ENCODE measurements at places on chromosomes 1 and 21.

DNA sequence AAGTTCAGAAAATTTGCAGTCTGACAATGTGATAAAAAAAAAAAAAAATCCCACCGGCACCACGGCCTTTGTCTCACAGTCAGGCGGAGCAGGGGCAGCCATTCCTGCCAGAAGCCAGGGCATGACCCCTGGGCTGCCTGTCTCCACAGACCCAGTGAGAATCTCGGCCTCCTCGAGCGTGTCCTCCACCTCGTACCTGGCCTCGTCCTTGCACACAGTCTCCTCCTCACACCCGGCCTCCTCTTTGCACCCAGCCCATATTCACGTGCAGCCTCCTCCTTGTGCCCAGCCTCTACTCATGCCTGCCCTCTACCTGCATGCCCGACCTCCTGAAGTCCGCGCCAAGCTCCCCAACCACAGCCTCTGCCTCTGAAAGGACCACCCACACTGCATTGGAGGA is 182.0 kb downstream of the AGBL4 start:
- DNase-seq: no peak

GRCh38 chr1:219812491-219813203 is 115.7 kb downstream of the SLC30A10 start:
- no peak for DNase-seq

GRCh38 chr1:192563129-192563528 is 12.4 kb upstream of the RGS1 start:
- no peak for DNase-seq

GRCh38 chr21:19340303-19340702 is 936.7 kb upstream of the TMPRSS15 start:
- DNase-seq: no peak

- no peak for DNase-seq
These were observed 13.6 kb downstream of the THAP3 start for GRCh38 chr1:6638226-6638625.

- DNase-seq: no peak
These were observed 53.4 kb downstream of the TOMM20 start for GRCh38 chr1:235075048-235075776.

DNA sequence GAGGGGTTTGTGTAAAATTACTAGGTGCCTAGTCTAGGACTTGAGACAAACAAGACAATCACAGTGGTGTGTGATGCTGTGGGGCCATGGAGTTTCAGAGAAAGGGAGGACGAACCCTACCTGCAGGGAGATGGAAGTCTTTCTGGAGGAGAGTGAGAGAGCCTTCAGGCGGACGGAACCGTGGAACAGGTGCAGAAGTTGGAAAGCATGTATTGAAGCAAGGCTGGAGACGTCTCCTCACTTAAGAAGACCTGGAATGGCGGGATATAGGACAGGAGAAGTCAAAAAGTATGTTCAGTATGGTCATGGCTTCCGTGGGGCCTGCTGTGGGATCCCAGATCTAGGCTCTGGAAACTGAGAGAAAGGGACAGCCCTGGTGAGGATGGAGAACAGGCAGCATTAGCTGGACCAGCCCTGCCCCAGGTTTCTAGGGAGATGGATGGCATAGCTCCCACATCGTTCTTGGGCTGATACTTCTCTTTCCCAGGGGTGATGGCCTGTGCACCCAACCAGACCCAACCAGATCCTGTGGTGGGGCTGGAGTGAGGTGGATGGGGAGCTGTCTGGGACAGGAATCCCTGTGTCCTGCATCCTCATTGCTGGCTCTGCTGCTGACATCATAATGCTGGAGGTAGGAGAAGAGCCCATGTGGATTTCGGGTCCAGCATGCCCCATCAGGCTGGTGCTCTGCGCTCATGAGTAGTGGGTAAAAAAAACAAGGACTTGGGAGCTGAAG is 15.0 kb upstream of the LRP8 start:
- DNase-seq: no peak

DNA sequence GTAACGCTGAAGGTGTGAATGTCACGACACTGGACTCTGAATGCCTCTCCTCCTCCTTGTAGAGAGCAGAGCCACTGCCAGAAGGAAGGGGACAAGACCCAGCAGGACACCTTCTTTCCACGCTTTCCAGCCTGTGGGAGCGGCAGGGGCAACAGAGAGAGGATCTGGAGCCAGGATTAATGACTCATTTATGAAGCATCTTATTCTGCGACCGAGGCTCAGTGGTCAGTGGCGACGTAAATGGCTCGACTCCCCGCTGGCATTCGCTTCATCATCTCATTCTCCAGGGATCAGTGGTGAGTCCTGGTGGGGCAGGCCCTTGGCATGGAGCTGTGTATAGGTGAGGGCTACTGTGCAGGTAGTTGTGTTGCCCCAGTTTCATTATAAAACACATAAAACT is 4.6 kb downstream of the SLC37A1 start:
- no peak for DNase-seq

DNA sequence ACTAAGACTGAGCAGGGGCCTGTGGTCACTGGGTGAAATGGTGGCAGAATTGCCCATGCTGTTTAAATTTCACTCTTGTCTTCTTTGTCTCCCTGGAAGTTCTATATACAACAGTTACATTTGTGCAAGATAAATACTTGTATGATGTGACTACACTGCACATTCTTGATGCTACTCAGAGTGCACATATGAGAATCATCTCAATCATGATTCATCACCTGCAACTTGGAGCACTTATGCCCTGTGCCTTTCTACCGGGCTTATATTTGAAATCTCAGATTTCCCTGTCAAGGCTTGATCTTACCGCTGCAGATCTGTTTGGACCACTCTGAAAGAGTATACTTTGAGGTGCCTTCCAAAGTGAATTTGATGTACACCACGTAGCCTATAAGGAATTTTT is 10.6 kb downstream of the PGM1 start:
- DNase-seq: no peak

GRCh38 chr1:236280438-236281197 is 1.1 kb downstream of the ERO1B start:
- DNase-seq: no peak

GRCh38 chr1:119141020-119141424 is 569 bp upstream of the WARS2 start:
- no peak for DNase-seq

- no peak for DNase-seq
These were observed 15.7 kb upstream of the RCAN1 start for GRCh38 chr21:34630536-34631143.

- DNase-seq: no peak
These were observed 11.1 kb upstream of the ATF3 start for GRCh38 chr1:212597487-212597886.

- no peak for DNase-seq
These were observed 8.7 kb downstream of the SH3BP5L start for GRCh38 chr1:248817065-248817464.

- DNase-seq: no peak
These were observed 51.1 kb downstream of the PRDM16 start for GRCh38 chr1:3120140-3120539.

DNA sequence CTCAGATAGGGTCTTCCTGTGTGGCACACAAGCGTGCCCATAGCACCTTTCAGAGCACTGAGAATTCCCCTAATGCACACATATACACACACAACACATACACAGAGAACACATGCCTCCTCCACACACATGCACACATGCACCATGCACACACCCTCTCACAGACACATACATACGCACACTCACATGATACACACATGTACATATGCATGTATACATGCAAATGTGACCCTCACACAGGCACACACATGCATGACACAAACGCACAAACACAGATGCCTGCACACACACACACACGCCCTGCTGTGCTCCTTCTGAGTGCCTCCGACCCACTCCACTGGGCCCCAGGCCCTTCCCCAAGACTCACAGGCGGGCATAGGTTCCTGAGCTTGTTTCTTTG is 251.0 kb downstream of the PTPRU start:
- no peak for DNase-seq

- DNase-seq: no peak
These were observed 35.0 kb downstream of the MTOR start for GRCh38 chr1:11227106-11228077.

GRCh38 chr1:237139732-237140131 is 97.7 kb downstream of the RYR2 start:
- DNase-seq: no peak

DNA sequence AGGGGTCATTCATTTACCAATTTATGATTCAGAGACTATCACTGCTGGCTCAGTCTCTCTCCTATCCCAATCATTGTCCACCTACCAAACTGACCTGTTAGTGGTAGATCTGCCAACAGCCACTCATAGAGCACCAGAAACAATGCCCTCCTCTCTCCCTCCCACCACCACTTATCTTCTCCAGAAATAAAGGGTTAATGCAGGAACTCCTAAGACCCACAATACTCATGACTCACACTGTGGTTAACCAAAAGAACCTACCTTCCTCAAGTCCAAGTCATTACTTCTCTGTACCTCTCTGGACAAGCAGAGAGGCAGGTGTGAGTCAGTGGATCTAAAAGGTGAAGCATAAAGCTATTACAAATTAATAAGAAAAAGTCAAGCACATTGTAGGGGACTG is 40.9 kb upstream of the CAMK1G start:
- no peak for DNase-seq

GRCh38 chr1:10561955-10562354 is 87.2 kb downstream of the PEX14 start:
- DNase-seq: no peak

DNA sequence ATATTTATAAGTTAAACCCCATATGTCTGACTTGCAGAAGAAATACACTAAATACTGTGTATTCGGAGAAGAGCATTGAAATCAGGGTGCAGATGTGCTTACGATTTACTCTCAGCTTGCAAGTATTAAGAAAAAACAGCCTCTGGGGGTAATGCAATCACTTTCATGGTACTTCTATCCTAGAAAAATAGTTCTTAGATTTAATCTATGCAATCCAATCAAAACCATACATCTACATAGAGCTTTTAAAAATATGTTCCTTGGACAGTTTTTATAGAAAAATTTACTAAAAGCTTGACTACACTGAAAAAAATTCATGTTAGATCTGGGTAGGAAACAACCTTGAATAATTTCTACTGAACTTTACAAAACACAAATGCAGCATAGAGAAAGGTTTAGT is 890.3 kb upstream of the ADGRL2 start:
- no peak for DNase-seq

DNA sequence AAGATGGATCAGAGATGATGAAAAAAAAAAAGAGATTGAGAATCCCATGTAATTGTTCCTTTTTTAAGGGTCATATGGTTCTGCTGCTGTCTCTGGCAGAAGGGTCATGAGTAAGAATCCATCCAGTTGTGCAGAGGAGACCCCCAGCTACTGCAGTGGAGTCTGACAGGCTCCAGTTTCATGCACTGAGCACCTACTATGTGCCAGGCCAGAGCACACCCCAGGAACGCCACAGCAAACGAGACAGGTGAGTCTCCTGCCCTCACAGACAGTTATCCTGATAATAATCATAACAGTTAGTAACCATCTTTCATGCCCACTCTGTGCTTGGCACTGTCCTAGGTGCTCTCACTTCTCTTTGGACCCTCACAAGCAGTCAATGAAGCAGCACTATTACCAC is 420.0 kb downstream of the MATN1 start:
- no peak for DNase-seq

GRCh38 chr1:115280064-115280463 is 58.0 kb downstream of the NGF start:
- no peak for DNase-seq

DNA sequence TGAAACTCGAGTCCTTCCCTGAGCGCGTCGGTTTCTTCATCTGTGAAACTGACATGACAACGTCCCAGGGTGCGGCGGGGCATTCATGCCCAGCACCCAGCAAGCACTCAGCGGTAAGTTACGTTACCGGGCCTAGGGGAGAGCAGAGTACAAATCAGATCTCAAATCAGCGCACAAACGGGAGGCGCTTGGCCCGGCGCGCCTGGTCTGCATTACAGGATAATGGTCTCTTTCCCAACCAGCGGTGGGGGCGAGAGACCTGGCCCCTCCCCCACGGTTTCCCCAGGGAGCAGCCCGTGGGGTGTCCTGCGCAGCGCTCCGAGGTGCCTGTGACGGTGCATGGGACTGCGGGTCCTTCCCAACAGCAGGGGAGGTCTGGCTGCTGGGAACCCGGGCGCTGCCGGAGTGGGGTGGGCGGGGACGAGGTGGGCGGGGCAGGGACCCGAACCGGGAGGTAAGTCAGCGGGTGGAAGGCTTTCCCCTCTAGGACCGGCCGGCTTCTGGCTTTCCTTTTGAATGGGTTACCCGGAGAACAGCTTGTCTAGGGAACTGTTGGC is 1.0 kb downstream of the TMEM51 start:
- DNase-seq: no peak

- no peak for DNase-seq
These were observed 10.8 kb downstream of the NGF start for GRCh38 chr1:115327270-115327669.

- no peak for DNase-seq
These were observed 64.9 kb downstream of the RGS13 start for GRCh38 chr1:192700834-192701271.

GRCh38 chr1:82401116-82401515 is 600.4 kb downstream of the ADGRL2 start:
- no peak for DNase-seq

- DNase-seq: no peak
These were observed 129.0 kb downstream of the TGFB2 start for GRCh38 chr1:218474128-218474527.

DNA sequence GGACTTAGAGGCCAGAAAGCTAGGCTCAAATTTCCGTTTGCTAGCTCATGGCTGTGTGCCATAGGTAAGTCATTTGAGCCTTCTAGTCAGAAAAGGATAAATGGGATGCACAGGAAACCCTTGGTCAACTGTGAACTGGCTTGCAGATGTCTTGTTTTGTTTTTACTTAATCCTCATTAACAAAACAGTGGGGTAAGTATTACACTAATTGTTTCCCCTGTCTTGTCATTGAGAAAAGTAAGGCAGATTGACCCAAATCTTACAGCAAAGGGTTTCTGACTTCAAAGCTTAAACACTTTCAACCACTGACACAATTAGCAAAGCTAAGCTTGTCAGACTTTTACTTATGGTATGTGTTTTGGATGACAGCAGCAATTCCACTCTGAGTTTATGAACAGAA is 291.3 kb downstream of the NTNG1 start:
- no peak for DNase-seq

GRCh38 chr1:230581446-230582079 is 60.7 kb upstream of the COG2 start:
- DNase-seq: no peak

GRCh38 chr1:93244298-93245069 is 64.0 kb downstream of the CCDC18 start:
- no peak for DNase-seq

DNA sequence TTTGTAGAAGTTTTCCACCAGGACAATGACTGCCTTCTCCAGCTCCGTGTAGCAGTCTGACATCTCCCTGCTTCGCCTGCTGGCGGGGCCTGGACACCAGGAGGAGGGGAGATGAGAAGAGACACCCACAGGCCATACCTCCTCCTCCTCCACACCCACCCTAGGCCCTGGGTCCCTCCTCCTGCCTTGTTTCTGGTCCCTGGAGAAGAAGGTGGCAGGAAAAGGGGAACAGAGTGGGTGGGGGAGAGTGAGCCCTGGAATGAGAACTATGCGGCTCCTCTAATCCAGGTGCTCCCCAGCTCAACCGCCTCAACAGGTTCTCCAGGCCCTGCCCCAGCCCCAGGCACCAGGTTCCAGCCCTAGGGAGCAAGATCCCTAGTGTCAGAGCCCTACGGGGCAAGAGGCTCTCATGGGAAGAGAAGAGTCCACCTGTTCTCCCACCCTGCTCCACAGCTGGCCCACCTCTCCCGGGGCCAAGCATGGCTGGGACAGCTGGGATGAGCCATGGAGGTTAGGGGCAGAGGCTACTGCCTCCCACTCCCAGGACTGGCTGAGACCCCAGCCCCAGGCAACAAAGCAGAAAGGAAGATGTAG is 4.8 kb downstream of the S100A16 start:
- no peak for DNase-seq

Data from T-helper 17 cell (primary cell).